ENCODE measurements at places on chromosomes 16 and 17.
A peak's percentile ranks its signal among the peaks of the same experiment; 100 is the strongest.

- DNase-seq = no peak
These were observed 4.0 kb upstream of the CLEC10A start for GRCh38 chr17:7084088-7084487.

DNA sequence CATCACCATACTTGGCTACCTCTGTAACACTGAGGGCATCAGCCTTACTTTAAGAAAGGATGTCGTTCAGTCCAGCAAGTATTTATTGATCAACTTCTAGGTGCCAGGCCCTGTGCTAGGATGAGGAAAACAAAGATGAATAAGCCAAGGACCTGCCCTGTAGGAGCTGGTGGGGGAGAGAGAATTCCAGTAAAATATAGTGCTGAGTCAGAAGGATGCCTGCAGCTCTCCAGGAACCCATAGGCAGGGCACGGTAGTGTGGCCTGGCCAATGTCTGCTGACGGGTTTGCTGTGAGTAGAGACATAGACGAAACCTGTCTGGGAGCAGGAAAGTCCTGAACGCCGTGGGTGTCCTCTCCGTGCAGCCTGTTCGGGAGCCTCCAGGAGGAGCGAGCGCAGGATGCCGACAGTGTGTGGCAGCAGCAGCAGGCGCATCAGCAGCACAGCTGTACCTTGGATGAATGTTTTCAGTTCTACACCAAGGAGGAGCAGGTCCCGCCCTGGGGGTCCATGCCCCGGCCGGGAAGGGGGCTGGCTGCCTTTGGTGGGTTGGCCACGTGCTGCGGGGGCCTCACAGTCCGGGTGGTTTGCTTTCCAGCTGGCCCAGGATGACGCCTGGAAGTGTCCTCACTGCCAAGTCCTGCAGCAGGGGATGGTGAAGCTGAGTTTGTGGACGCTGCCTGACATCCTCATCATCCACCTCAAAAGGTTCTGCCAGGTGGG lies 55.6 kb downstream of the USP43 start:
- no peak for DNase-seq

GRCh38 chr16:28823291-28823872 lies 583 bp downstream of the ATXN2L start:
- no peak for DNase-seq

DNA sequence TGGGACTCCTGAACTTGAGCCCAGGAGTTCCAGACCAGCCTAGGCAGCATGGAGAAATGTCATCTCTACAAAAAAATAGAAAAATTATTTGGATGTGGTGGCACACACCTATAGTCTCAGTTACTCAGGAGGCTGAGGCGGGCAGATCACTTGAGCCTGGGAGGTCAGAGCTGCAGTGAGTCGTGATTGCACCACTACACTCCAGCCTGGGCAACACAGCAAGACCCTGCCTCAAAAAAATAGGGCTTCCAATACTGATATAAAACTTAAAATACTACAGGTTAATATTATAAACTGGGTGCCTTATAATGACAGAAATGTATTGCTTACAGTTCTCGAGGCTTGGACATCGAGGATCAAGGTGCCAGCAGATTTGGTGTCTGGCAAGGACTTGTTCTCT lies 10.6 kb downstream of the CES2 start:
- DNase-seq = no peak

- no peak for DNase-seq
These were observed 47.9 kb downstream of the UBE2G1 start for GRCh38 chr17:4318596-4318995.

DNA sequence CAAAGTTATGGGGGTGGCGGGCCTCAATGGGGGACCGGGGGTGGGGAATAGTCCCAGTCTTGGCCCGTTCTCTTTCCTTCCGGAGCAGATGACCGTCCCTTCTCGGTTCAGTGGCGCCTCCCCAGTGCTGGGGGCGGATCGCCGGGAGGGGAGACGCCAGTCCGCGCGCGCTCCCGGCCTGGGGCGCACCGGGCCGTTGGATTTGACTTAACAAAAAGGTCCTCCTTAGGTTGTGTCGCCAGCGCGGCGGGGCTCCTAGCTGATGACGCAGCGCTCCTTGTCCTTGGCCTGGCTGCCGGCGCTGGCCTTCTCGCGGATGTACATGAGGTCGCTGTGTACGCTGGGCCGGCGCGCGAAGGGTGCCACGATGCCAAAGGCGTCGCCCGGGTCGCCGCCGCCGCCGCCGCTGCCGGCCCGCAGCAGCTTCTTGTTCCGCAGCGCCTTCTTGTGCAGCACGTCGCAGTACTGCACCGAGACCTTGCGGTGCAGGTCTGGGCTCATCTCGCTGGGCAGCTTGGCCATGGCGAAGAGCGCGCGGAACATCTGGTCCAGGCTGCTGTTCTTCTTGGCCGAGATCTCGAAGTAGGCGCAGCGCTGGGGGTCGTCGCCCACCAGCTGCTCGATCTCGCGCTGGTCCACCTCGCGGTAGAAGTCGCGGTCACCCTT lies 1.2 kb downstream of the RASD1 start:
- DNase-seq = no peak

DNA sequence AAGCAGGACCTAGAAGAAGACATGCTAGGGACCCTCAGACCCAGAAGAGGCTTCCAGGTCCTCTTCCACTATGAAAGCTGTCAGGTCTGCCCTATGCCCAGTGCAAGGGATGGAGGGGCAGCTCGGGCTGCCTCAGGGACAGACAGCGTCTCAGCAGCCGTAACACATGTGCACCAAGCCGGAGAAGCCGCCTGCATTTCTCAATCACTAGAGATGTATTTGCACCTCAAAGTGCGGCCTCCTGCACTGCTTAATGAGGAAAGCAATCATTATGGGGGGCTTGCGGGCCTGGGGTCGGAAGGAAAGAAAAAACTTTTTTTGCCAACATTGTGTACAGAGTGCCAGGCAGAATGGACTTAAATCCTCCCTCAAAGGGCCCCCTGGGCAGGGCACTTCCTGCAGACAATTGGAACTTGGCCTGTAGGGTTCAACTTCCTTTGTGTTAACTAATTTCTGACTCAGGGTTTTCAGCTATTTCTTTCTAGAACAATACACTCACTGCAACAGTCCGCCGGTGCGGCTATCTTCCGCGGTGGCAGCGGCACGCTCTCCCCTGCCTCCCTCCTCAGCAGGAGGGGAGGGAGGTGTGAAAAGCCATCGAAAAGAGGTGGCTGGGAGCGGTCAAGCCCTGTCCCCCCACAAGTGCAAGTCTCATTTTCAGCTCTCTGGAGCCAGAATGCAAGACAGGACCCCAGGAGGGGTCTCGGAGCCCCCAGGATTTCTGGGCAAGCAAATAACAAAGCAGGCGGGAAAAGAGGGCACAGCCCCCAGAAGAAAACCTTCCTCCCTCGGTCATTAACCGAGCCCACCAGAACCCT lies 101.2 kb downstream of the ZNF423 start:
- DNase-seq = peak; percentile 8

DNA sequence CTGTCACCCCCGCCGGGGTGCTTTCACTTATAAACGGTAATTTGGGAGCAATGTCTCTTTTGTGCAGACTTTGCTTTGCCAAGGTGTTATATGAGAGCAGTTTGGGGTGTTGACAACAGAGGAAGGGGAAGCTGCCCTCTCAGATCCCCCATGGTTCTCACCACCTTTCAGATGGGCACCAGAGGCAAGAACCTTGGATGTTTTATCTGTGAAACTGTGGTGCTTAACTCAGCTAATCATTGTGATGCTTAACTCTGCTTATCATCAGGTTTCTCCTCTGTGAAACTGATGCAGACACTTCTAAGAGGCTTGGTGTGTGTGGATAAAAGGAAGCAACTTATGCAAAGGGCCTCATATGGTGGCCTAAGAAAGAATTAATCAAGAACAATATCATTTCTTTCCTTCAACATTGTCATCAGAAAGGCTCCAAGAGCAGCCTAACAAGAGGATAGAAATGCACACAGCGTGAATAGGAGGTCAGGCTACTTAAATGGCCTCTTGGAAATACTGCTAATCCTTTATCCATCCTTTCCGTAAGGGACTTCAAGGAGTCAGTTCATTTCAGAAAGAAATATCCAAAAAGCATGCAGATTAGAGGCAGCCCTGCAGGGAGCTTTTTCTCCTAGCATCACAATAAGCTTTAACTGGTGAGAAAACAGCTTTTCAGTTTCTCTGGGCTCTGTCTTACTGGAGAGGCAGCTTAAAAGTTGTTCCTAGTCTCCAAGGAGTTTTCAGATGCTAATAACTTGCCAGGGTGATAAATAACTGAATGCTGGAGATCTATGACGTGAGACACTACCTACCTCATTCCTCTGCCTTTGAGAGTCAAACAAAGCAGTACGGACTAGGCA lies 55.1 kb upstream of the CLEC3A start:
- DNase-seq = no peak

DNA sequence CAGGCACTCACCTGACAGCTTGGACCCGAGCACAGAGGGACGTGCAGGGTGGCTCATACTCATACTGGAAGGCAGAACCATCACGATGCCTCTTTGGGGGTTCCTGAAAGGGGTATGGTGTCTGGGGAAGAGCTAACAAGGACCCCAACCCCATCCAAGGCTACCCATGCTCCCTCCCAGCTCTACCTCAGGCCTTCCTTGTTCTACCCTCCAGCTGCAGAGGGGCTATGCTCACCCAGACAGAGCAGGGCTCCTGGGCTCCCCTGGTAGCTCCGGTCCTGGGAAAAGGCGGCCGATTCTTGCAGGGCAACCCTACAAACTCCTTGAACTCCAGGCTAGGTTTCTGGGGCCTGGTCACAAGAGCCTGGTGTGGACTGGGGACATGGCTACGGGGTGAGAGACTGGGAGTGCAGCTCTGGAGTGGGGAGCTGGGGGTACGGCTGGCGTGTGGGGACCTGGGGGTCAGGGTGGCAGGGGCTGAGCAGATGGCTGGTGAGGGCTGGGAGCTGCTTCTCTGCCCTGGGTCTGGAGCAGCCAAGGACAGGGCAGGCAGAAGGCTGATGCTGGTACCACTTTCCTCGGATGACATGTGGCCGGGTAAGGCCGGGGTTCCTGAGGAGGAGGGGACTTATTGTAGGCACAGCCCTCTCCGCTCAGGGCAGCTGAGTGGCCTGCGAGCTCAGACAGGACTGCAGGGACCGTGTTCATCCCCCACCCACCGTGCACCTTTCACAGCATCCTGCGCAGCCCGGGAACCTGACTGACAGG lies 2.1 kb downstream of the ACD start:
- DNase-seq = no peak

DNA sequence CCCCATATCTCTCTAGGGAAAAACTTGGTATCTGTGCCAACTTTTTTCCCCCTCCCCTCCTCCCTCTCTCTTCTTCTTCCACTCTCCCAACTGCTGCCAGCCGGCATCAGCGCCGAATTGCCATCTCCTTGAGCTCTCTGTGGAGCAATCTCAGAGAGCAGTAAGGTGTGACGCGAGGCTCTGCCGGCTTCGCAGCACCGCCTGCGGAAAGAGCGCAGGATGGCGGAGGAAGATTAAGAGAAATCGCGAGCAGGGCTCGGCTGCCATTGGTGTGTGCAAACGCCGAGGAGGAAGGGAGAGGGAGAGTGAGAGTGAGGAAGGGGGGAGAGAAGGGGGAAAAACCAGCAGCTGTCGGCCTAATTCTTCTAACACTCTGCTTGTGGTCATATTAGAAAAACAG lies 44.2 kb downstream of the NEUROD2 start:
- no peak for DNase-seq

DNA sequence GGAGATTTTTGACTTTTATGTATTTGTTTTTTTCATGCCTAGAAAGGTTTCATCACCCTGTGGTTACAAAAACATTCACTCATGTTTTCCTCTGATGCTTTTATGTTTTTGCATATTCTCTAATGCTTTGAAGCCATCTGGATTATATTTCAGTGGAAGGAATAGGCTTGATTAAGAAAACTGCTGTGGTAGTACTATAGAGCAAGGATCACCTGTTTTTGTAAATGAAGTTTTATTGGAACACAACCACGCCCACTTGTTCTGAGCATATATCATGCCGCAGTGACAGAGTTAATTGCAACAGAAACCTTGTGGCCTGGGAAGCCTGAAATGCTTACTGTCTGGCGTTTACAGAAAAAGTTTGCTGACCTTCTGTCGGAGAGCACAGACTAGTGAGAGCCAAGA lies 11.5 kb downstream of the COX10 start:
- DNase-seq = no peak

DNA sequence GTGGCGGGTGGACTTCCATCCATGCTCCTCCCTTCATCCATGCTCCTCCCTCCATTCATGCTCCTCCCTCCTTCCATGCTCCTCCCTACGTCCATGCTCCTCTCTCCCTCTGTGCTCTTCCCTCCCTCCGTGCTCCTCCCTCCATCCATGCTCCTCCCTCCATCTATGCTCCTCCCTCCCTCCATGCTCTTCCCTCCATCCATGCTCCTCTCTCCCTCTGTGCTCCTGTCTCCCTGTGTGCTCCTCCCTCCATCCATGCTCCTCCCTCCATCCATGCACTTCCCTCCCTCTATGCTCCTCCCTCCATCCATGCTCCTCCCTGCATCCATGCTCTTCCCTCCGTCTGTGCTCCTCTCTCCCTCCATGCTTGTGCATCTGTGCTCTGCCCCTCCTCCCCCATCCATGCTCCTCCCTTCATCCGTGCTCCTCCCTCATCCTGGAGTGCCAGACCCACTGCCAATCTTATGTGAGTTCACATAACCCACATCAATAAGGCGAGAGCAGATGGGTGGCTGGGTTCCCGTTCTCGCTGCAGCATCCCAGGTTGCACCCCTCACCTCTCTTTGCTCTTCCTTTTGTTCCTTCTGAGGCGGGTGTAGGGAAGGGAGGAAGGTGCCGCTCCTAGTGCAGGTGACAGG lies 22.8 kb downstream of the KSR1 start:
- no peak for DNase-seq

- DNase-seq = no peak
These were observed 45.4 kb downstream of the LAT start for GRCh38 chr16:29030086-29030840.

DNA sequence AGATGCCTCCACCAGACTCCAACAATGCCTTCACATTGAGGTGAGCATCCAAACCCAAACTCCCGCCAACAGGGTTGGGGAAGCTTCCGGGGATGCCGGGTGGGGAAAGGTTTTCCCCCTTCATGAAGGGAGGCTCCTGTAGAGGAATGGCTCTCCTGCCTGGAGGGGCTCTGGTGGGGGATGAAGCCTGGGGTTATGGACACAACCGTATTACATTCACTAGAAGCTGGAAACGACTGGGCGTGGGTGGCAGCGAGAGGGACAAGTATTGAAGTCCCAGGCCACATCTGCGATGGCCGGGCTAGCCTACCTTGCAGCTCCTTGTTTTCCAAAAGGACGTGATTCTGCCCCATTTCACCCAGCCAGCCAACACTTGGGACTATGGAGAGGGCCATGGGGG lies 321.1 kb downstream of the C16orf95 start:
- no peak for DNase-seq

DNA sequence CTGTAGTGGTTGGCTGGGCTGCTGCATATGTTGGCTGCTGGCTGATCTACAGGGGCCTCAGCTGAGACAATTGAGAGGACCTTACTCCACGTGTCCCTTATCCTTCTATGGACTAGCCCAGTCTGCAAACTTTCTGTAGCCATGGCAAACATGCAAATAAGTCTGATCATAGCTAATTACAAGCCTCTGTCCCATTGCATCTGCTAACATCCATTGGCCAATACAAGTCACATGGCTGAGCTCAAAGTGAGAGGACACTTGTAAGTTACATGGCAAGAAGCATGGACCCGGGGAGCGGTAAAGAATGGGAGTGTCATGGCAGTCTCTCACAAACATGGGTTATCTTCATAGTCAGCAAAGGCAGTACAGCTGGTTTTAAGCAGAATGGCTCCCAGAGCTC lies 11.6 kb upstream of the IL4R start:
- DNase-seq = no peak

GRCh38 chr16:77289331-77289809 lies 90.2 kb downstream of the SYCE1L start:
- peak; percentile 91 for DNase-seq

All from A172 (cell line).